Activated CD4-positive, CD25-positive, alpha-beta regulatory T cell treated with anti-CD3 and anti-CD28 coated beads, Interleukin-2, amount 50 U/mL, for 72 hours (primary cell): ENCODE measurements at places on chromosomes 6 and 20.

- no peak for DNase-seq
These were observed 229.3 kb downstream of the TMEM242 start for GRCh38 chr6:157094038-157094437.

GRCh38 chr6:56096946-56097621, 150.3 kb downstream of the COL21A1 start:
- DNase-seq: no peak

DNA sequence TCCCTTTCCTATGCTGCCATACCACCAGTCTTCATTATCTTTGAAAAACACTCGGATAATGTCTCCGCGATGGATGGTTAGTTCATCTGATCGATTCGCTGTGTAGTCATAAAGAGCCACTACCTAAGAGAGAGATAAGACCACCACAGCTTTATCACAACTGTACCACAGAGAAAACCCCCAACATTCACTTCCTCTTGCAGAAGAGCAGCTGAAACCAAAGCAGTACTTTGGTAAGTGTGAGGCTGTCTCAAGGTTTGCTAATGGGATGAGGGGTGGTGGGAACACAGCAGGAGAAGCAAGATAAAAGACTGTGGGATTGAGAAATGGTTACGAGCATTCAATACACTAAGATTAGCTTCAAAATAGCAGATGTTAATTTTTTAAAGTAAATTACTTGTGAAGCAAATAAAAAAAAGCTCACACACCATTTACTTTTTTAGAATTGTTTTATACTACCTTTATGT, 142.1 kb downstream of the MYB start:
- DNase-seq: no peak

DNA sequence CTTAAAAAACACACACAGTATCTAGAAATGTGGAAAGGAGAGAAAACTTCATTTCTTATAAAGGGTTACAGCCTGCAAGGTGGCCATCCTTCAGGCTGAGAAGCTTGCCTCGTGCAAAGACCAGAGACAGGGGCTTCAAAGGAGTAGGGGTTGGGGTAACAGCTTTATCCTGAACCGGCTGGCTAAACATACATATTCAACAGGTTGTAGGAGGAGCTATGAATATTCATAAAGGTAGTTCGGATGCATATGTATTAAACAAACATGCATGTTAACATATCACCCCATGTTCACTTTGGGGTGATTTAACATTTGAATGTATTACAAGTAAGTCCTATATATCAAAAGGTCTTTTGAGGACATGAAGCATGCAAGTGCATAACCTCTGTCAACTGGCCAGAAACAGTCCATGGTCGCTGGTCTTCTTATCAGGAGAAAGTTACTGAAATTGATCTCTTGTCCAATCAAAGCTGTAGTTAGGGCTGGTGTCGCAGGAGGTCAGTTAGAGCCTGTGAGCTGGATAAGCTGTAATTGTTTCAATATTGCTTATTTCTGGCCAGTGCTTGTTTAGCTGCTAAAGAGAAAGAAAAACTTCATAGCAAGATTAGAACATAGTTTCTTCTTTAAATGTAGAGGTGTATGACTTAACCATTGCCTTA, 2.3 kb upstream of the STMND1 start:
- DNase-seq: no peak

DNA sequence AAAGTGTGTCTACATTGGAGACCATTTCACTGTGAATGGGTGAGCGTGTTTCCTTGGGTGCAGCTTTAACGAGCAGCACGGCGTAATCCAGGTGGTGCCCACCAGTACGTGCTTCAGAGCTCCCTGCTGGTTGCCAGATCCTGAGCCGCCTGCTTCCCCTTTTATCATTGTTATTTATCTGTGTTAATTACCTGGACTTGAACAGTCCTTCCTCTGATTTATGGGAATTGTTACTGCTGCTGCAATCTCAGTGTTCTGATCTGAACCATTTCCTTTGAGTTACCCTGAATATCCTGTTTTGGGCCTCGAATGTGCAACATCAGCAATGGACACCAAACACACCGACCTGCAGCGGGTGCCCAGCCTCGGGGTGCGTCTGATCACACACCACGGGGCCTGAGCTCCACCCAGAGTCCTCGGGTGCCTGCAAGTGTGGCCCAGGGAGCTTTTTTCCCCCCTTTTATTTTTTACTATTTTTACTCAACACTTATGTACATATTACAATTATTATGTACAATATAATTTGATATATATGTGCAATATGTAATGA, 81.3 kb downstream of the RPP40 start:
- no peak for DNase-seq

GRCh38 chr20:33689973-33690372, 3.8 kb upstream of the E2F1 start:
- no peak for DNase-seq

GRCh38 chr6:56764081-56764566, 121.4 kb upstream of the DST start:
- no peak for DNase-seq

DNA sequence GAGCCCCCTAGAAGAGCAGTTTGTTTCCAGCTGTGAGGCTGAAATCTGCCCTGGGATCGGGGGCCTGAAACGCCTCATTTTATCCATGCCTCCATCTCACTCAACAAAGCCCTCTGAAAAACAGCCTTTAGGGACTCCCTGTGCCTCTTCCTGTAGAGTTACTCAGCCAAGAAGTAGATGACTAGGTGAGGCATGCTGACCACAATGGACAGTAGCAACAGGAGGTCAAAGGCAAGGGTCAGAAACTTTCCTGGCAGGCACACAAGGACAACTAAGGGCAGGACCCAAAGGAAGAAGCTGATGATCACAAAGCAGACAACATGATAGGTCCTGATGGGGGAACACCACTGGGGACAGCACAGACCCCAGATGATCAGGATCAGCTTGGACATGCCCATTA, 12.8 kb downstream of the MAS1L start:
- DNase-seq: no peak

- no peak for DNase-seq
These were observed 614.2 kb upstream of the NRSN1 start for GRCh38 chr6:23511817-23512216.

DNA sequence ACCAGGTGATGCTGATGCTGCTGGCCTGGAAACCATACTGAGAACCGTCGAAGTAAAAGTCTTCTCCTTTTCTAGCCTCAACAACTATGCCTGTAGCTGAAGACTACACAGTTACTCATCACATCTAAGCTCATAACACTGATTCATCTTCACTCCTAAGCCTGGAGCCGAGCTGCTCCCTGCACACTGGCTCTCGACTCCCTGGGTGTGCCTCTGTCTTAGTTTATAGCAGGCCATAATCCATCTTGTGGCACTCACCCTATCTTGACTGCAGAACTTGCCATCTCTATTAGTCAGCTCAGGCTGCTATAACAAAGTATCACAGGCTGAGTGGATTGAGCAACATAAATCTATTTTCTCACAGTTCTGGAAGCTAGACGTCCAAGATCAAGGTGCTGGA, 191.0 kb downstream of the UNC5CL start:
- no peak for DNase-seq

GRCh38 chr20:53085720-53086119, 113.6 kb downstream of the TSHZ2 start:
- DNase-seq: no peak

- no peak for DNase-seq
These were observed 18.8 kb upstream of the RALGAPA2 start for GRCh38 chr20:20731000-20731944.

DNA sequence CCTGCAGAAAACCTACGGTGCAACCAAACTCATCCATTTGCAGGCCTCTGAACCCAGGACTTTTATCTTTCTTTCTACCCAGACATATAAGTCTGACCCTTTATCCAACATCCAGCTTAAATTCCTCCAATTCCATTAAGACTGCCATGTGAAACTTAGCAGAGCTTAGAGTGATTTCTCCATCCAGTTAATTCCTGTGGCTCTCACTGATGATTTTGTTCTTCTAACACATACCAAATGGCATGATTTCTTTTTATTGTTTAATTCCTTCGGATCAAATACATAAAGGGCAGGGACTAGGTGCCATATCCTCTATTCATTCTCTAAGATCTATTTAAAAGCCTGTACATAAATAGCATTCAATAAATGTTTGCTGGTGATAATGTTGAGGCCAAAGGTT, 92.9 kb downstream of the TASP1 start:
- DNase-seq: no peak

DNA sequence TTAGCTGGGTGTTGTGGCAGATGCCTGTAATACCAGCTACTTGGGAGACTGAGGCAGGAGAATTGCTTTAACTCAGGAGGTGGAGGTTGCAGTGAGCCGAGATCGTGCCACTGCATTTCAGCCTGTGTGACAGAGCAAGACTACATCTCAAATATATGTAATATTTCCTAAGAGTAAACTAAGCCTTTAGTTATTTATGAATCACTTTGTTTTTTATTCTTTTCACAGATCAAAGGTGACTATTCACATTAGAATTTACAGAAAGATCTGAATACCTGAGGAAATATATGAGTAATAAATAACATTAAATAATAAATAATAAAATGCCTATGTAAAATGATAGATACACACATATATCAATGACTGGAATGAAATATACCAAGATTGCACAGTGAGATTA, 630.8 kb upstream of the IMPG1 start:
- no peak for DNase-seq

- DNase-seq: no peak
These were observed 2.0 kb upstream of the SPACA1 start for GRCh38 chr6:88045521-88046136.

DNA sequence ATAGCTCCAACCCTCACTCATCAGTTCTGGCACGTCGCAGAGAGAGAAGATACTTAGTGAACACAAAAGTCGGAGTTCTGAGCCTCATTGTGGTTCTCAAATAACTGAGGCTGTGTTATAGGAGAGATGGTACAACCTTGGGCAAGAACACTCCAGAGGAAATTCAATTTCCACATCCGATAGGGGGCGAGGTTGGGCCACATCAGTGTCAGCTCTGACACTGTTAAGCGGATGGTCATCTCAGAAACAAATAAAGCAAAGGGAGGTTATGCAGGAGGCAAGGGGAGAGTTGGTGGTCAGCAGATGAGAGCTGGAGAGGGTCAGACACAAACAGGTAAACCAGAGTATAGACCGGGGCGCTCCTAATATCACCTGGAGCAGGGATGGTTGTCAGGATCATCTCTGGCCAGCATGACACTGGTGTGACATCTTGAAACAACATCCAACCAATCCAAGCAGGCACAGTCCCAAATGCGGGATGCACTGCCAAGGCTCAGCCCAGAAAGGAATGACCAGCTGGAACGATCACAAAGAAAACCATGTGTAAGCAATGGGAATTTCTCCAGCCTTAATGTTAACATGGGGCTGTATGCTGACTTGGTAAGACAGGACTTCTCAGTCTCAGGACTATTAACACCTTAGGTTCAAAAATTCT, 331.8 kb downstream of the HACE1 start:
- DNase-seq: no peak

GRCh38 chr6:6515691-6516607, 72.6 kb upstream of the LY86 start:
- no peak for DNase-seq

DNA sequence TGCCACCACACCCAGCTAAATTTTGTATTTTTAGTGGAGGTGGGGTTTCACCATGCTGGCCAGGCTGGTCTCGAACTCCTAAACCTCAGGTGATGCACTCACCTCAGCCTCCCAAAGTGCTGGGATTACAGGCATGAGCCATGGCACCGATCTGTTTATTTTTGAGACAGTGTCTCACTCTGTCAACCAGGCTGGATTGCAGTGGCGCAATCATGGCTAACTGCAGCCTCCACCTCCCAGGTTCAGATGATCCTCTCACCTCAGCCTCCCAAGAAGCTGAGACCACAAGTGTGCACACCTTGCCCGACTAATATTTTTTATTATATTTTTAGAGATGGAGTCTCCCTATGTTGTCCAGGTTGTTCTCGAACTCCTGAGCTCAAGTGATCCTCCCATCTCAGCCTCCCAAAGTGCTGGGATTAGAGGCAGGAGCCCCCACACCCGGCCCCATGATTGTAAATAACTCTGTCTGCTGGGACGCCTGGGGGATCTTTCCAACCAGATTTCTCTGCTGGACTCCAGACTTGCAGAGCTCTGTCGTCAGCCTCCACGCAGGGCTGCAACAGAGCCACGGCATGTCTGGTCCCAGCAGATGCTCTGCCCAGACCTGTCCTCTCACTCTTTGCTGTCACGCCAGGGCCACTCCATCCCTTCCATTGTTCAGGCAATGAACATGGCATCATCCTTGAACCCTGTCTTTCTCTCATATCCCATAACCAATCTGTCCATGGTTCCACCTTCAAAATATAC, 25.3 kb downstream of the SYNJ2 start:
- DNase-seq: no peak

DNA sequence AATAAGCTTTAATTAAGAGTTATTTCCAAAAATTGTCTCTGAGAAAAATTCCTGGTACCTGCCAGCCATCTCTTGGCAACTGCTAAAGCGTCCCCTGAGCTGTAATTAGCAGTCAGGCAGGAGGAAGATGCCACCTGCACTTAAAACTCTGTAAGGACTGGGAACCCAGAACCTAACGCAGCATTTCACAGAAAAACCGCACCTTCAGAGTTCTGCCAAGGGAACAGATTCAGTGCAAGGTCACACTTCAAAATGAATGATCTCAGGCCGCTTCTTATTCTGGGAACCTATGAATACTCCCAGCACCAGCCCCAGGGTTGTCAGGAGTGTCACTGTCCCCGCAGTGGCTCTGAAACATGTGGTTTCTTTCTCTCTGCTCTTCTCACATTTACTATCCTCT, 36.7 kb downstream of the INSM1 start:
- no peak for DNase-seq

DNA sequence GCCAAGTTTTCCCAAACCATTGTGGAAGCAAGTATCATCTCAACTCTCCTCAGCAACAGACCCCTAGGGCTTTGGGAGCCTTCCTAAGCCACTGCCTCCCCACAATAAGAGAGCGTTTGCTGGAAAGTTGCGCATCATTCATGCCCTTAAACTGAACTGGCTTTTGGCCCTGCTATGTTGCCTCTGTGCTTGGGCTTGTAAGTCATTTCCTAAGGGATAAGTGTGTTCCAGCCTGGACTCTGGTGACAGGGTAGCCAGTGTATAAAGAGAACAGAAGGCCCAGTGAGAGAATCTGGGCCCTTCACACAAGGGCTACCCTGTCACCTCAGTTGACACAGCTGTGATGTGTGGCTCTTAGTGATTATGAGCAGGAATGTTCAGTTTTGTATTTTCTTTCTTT, 77.8 kb downstream of the COL9A1 start:
- no peak for DNase-seq

DNA sequence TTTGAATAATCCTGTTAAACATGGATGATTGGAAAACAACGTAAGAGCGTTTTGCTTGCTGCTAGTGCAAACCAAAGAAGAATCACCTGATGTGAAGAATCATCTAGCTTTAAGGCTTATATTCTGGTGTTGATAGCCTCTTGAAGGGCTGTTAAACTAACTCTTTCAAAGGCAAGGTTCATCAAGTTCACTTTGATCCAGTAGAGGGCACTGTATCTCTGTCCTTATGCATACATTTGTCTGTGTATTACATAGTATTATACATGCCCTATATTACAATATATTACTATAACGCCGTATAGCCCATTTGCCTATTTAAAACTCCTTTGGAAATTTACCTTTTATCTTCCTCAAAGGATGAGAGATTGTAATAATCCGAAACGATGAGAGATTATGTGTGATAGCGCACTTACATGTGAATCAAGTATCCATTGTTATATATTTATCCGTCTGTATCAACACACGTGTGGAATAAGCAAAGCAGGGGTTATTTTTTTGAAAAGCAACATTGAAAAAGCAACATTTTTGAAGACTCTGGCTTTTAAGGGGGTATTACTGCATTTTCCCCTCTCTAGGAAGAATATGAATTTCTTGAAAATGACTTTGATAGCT, 50.8 kb upstream of the NRN1 start:
- no peak for DNase-seq
